Lung microvascular endothelial cell (primary cell): ENCODE measurements at places on chromosomes 3 and 15.

GRCh38 chr3:169295912-169296570, 367.5 kb downstream of the MECOM start:
- no peak for DNase-seq

- no peak for DNase-seq
Observed at GRCh38 chr15:65275728-65276126, 11.0 kb downstream of the PARP16 start.

GRCh38 chr15:38665586-38666305, 101.1 kb upstream of the RASGRP1 start:
- no peak for DNase-seq

GRCh38 chr15:89175617-89176191, 45.7 kb downstream of the RLBP1 start:
- DNase-seq, result no peak

DNA sequence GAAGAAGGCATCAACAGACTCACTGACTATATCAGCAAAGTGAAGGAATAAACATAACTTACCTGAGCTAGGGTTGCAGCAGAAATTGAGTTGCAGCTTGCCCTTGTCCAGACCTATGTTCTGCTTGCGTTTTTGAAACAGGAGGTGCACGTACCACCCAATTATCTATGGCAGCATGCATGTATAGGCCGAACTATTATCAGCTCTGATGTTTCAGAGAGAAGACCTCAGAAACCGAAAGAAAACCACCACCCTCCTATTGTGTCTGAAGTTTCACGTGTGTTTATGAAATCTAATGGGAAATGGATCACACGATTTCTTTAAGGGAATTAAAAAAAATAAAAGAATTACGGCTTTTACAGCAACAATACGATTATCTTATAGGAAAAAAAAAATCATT, 17.8 kb downstream of the LMOD3 start:
- DNase-seq, result no peak

GRCh38 chr3:58626841-58627569, 39.6 kb downstream of the FAM3D start:
- no peak for DNase-seq

DNA sequence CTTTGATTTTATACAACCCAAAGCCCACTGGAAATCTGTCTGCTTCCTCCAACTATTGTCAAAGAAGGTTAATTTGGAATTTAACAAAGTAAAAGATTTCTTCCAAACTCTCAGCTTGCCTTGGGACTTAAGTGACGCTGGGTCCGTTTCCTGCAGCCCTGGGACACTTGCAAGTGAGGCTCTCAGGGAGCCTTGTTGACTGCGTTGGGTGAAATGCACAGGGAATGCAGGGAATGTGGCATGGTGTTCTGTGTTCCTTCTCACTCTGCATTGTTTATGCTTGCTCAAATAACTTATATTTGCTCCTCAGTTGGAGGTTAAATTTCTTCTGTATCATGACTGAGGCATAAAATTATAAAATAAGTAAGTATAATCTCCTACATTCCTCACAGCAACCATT, 60.9 kb upstream of the TJP1 start:
- DNase-seq, result no peak

- DNase-seq, result no peak
Observed at GRCh38 chr3:23900744-23901143, 16.0 kb downstream of the NKIRAS1 start.

GRCh38 chr3:16319307-16319706, 54.3 kb downstream of the OXNAD1 start:
- peak; percentile 35 for DNase-seq
